ENCODE measurements at places on chromosomes 2 and 18.

DNA sequence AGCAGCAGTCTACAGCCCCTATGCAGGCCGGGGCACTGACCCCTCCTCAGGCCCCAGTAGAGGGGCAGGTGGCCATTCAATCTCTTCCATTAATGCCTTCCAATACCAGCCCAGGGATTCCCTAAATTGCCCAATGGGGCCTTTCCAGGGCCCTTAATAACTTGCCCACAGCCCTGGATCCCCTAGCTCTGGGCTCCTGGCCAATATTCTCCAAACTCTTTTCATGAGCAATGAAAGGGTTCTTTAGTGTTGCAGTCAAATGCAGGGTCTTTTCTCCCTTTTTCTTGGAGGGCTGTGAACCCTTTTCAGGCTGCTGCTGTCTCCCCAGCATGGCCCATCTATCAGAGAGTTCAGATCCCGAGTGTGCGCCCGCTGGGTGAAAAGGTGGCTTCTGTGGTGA lies 41.3 kb upstream of the SLC1A4 start:
- DNase-seq = no peak

GRCh38 chr2:46461011-46461674 lies 18.2 kb upstream of the TMEM247 start:
- peak; percentile 55 for DNase-seq

DNA sequence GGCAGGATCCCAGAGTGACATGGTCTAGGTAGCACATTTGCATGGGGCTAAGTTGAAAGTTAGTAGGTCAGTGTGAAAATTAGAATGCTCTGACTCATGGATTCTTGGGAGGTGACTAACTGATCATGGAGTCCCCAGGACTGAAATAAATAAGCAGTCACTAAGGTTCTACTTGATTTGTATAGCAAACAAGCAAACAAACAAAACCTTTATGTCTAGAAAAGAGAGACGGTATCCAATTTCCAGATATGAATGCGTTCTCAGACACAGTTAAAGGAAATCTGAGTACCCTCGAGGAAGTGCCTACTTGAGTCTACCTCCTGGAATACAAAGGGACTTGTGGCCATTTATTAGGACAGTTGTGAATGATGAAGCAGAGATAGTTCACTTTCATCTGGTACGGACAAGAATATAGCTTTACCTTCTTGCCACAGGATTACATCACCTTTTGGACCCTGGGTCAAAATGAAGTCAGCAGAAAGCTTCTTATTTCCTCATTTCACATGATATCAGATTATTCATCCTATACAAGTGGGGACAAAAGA lies 54.3 kb upstream of the AGPS start:
- DNase-seq = no peak

DNA sequence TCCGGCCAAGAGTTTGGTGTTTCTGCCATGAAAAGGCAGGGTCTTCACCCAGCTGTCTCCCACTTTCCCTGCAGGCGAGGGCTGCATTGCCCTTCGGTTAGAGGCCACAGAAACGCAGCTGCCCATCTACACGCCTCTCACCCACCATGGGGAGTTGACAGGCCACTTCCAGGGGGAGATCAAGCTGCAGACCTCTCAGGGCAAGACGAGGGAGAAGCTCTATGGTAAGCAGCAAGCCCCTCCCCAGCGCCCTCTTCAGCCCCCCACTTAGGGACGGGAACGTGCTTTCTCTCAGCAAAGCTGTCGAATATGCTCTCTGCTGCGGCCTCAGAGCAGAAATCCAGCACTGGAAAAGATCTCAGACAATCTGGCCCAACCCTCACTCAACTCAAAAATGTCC lies 57.7 kb upstream of the ATG16L1 start:
- DNase-seq = no peak

DNA sequence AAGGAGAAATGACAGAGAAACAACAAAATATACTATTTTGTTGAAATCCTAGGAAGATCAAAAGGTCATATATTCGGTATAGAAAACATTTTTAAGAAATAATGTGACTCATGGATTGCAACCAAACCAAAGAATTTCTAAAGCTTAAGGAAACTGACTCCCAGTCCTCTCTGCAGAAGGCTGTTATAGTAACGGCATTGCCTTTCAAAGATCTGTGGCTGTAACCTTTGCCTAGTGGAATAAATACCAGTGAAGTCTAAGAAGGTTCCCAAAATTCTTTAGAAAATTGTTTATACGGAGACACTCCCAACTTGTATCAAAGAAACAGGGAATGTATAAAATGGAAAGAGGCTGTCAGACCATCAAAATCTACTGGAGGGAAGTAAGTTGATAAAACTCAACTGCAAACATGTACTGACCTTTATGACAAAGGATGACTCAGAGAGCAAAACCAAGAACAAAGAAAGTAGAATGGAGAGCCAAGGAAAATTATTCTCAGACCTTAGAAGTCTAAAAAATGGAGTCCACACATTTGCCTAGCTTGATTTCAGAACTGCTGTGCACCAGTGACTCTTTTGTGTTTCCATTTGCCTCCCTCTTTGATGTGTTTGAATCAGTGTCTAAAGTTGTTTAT lies 48.6 kb upstream of the FSIP2 start:
- no peak for DNase-seq

- no peak for DNase-seq
Observed at GRCh38 chr2:52395912-52396311, 1364.0 kb upstream of the NRXN1 start.

DNA sequence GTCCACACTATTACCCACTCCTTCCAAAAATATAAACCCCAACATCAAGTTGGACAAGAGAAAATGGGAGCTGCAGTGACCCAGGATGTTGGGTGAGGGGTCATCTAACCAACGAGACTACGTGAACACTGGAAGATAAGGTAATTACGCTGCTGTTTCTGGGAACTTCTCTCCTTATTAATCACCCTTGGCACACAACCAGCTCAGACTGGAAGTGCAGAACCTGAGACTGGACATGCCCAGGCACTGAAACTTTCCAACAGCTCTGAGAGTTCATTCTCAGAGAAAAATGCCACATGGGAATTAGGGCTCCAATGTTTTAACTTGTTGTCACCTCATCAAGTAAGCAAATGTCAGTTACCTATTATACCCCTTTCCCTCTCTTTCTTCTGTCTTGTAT lies 135.3 kb downstream of the CCDC148 start:
- DNase-seq = no peak

DNA sequence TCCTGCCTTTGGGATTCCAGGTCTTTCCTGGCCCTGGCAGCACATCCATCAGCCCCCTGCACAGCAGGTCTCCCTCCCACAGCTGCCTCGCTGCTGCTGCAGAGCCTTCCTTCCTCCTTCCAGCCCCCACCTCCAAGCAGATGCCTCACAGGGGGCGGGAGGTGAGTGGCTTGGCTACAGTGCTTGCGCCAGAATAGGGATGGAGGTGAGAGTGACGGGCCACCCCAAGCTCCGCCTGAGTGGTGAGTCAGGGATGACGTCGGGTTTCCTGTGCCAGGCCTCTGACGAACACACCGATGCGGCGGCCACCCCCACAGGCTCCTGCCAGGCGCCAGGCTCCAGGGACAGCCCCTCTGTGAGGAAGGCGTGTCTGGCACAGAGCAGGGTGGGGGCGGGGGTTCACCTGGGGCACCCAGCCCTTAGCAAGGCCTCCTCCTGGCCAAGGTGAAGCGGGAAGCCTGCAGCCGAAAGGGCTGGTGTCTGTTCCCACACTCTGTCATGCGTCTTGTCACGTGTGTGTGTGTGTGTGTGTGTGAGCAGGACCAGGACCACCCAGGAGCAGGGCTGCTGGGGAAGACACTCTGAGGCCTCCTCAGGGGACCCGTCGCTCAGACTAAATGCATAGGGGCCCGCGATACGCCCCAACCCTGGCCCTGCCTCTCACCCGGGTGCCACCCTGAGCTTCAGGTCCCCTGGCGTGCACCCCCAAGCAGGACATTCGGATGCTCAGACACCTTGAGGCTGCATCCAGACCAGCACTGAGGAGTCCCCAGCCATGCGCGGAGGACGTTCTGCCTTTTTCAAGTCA lies 3.4 kb upstream of the DUSP2 start:
- peak; percentile 96 for DNase-seq

- DNase-seq = no peak
Observed at GRCh38 chr2:19114126-19114525, 244.3 kb downstream of the OSR1 start.

DNA sequence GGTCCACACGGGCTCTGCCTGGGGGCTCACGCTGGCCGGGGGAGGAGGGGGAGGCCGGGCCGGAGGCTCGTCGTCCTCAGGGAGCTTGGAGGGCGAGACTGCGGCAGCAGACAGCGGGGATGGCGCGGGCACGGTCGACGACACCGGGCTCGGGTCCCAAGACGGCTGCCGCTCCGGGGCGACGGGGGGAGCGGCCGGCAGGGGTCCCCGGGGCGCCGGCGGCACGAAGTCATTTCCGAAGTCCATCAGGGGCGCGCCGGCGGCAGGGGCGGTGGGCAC lies 491 bp downstream of the RTN4 start:
- DNase-seq = no peak

DNA sequence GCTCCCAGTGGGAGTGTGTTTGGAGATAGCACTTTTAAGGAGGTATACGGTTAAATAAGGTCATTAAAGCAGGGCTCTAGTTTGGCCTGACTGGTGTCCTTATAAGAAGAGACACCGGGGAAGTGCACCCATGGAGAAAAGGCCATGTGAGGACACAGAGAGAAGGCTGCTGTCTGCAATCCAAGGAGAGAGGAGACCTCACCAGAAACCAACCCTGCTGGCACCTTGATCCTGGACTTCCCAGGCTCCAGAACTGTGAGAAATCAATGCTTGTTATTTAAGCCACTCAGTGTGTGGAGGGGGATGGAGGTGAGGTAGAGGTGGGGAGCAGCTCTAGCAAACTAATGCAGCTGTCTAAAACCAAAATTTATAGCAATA lies 62.0 kb downstream of the RPL31 start:
- DNase-seq = no peak

GRCh38 chr2:121028577-121028976 lies 256.4 kb downstream of the TFCP2L1 start:
- DNase-seq = no peak

GRCh38 chr2:241563981-241564595 lies 5.5 kb downstream of the BOK start:
- DNase-seq = no peak

Measured in stimulated activated CD8-positive, alpha-beta memory T cell treated with anti-CD3 and anti-CD28 coated beads, Interleukin-12 subunit alpha, Interleukin-12 subunit beta, amount 100 ng/mL, for 1 hour (primary cell).